Activated naive CD4-positive, alpha-beta T cell (primary cell): ENCODE measurements at places on chromosomes 16 and 17.
A peak's percentile ranks its signal among the peaks of the same experiment; 100 is the strongest.

- no peak for DNase-seq
These were observed 22.1 kb upstream of the SPNS2 start for GRCh38 chr17:4476511-4477070.

DNA sequence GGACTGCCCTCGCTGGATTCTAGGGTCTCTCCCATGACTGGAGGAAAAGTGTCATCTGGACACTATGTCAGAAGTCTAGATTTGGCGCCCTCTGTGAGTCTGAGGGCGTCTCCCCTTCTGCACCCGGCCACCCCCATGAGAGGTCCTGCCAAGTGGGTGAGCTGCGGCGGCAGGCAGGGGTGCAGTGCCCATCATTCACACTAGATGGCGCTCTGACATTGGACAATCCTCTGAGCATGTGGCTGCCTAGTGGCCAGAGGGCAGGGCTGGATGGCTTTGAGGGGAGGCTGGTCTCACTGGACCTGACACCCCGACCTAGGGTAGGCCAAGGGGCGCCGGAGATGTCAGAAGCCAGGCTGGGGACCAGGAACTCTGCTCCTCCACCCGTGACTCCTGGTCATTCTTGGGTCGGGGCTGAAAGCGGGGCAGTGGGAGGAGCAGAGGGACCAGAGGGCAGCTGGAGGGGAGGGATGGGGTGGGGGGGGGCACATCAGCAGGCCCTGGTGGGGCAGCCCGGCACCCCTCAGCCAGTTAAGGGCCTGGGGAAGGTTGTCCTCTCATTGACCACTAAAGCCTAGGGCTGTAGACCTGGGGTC, 28.0 kb downstream of the MRM1 start:
- peak; percentile 75 for DNase-seq

DNA sequence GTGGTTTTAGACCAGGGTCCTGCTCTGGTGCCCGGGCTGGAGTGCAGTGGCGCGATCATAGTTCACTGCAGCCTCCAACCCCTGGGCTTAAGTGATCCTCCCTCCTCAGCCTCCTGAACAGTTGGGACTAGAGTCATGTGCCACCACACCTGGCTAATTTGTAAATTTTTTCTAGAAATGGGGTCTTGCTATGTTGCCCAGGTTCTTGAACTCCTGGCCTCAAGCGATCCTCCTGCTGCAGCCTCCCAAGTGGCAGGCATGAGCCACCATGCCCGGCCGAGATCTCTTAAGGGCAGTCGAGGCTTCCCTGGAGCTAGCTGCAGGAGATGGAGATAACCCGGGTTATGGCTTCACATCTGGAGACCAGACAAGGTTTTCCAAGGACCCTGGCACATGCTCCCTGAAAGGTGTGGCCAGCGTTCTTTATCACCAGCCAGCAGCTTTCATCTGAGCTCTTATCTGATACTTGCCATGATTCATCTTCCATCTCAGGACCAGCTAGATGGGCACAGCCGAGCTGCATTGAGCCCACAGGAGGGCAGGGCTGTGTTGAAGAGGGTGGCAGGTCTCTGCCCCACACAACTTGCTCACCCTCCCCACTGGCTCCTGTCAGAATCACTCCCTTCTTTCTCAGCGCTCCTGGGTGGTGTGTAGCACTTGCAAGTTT, 28.6 kb downstream of the SCNN1B start:
- no peak for DNase-seq

- no peak for DNase-seq
These were observed 12.3 kb upstream of the PKMYT1 start for GRCh38 chr16:2992383-2993081.

- DNase-seq = no peak
These were observed 17.6 kb upstream of the MYH3 start for GRCh38 chr17:10674704-10675103.

GRCh38 chr16:86653285-86654006, 75.1 kb downstream of the FOXL1 start:
- no peak for DNase-seq
